ENCODE measurements at places on chromosomes 1 and 21.

DNA sequence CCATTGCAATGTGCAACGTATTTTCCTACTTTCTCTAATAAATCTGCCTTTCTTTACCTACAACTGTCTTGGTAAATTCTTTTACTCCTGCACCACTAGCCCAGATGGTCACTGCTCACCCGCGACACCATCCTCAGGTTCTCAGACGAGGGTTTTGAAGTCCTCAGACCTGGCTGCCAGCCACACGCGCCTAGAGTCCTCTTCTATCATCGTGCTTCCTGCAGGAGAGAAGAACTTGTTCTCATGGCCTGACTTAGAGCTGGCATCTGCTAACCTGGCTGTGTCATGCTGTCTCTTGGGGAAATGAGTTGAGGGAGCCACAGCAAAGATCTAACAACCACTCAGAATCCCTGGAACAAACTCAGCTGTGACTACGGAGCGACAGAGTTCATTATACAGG, 30.3 kb upstream of the PGBD5 start:
- no peak for DNase-seq

GRCh38 chr1:20739225-20739624, 6.7 kb upstream of the SH2D5 start:
- DNase-seq = no peak

DNA sequence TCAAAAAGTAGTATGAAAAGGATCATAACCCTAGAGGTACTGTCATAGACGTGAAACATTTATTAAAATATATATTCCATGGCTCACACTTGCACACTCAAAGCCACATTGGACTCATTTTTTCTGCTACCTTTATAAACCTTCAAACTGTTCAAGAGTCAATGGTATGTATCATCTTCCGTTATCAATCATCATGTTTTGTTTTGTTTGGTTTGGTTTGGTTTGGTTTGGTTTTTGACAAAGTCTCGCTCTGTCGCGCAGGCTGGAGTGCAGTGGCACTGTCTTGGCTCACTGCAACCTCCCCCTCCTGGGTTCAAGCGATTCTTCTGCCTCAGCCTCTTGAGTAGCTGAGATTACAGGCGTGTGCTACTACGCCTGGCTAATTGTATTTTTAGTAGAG, 1.8 kb downstream of the IFNAR2 start:
- DNase-seq = no peak

DNA sequence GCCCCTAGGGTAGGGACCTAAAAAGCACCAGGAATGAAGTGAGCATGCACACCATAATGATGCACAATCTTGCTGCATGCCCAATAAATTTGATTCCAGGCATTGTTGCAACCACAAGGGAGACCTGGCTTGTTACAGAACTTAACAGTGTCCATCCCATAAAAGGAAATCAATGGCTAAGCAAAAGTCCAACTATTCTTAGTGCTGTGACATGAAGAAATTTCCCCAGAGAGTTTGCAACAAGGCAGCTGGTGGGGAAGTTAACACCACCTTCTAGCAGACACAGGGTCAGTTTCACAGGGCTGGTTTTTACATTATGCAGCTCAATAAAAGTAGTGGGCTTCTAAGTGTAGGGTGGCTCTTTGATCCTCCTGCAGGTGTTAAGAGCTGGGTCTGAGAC, 221.1 kb downstream of the KCNJ6 start:
- DNase-seq = no peak

GRCh38 chr1:57163325-57163724, 197.5 kb upstream of the C8B start:
- no peak for DNase-seq

DNA sequence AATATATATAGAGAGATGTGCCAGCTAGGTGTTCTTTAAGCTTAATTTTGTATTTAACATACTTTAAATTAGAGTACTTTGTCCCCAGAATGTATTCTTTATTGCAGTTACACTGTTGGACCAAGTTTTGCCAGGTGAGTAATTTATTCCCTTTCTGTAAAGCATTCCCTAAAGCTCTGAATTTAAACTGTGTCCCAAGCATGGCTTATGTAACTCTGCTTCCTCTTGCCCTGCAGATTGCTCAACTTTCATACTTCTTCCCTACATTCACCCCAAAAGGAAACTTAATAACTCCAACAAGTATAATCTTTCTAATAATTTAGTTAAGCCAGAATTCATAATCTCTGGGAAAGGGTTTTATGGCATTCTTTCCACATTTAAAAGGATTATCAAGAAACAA, 5.6 kb downstream of the LYPLAL1 start:
- DNase-seq = no peak

DNA sequence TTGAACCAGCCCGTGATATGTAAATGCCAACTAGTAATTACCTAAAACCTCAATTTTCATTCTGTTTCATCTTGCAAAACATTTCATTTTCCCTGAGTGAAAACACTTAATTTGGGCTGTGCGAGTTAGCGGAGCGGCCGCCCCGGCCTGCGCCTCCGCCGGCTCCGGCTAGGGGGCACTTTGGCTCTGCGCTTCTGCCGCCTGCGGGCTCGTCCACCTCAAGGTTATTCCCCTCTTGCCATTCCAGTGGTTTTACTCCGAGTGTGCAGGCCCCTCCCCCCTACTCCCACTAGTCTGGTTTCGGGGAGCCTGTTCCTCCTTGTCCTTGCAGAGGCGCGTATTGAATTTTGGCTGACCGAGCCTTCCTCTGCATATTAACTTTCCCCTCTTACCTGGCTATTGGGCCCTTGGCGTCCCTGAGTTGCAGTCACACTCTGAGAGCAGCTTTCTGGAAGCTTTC, 55.6 kb downstream of the PEX14 start:
- DNase-seq = peak; percentile 74

DNA sequence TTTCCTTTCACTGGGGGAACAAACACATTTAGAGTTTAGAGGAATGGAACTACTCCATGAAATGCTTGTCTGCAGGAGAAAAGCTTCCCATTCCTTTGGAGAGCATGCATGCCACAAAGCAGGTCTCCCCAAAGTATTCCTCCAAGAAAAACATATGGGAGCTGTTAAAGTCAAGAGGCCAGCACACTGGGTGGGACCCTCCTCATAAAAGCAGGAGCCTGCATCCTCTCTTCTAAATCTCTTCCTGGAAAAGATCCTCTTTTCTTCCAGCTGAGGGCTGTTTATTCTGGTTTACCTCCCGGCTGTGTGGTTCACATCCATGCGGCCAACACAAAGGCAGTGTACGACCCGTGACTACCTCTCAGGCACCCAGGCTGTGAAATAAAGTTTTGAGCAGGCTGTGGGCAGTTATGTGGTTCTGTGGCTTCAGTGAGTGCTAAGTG, 103.4 kb downstream of the TENT5C start:
- DNase-seq = no peak

GRCh38 chr1:160722726-160723125, 11.1 kb upstream of the CD48 start:
- no peak for DNase-seq

DNA sequence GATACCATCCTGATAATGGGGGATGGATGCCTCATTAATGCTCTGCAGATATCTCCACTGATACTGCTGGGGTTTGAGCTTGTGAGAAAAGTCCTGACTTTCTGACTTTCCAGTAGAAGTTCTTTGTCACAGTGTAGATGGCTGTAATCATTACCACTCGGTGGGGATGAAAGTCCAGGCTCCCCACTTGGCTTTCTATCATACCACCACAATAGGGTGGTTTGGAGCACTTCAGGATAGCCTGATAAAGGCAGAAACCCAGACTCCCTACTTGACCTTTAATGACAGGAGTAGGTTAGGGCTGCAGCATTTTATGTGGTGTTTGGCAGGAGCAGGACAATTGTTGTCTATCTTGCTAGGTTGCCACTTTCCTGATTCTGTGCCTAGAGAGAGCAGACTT, 294.1 kb downstream of the BRINP3 start:
- no peak for DNase-seq

GRCh38 chr21:34936371-34936789, 112.7 kb downstream of the RUNX1 start:
- DNase-seq = no peak

GRCh38 chr21:45954261-45954660, 27.3 kb upstream of the COL6A1 start:
- DNase-seq = no peak

DNA sequence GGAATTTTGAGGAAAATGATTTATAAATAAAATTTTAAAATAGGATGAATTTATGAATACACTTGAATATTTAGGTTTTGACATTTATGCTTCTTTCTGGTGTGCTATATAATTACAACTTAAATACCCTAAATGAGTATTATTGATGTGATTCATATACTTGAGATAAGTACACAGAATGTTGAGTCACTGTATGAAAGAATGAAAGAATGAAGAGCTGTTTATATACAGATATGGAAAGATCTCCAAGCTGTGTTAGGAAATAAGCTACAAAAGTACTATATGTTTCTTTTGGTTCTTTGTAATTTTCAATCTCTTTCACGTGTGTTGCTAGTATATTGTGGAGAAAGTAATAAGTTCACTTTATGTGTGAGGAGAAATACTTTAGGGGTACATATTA, 147.2 kb downstream of the RASAL2 start:
- DNase-seq = peak; percentile 42

DNA sequence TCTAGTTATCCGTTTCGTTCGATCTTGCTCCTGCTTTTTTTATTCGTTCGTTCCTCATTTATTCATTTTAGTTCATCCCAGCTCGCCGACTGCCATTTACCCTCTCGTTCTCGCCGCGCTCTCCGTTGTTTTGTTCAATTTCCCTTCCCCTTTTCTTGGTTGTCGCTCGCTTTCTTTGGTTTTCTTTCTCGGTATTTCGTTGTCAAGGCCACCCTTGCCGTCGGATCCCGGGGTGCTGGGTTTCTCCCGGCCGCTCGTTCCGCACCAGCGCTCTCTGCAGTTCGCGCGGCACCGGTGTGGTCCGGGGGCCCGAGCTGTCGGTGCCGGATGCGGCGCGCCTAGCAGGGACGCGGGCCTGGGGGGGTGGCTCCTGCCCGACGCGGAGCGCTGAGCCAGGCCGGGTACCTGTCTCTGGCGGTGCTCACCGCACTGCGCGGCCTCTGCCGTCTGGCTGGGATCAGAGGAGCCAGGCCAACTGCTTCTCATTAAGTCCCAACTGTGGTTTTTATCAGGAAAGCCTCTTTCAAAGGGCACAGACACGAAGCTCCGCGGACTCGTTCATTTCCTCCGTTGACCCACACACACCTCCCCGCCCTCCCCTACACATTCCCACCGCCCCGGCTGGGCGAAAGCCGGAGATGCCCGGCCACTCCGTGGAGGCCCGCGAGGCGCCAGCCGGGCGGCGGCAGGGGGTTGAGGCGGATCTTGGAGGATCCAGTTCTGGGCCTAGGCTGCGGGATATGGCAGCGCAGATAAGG, 1.6 kb downstream of the ALX3 start:
- no peak for DNase-seq

- no peak for DNase-seq
These were observed 22.0 kb upstream of the IFNAR1 start for GRCh38 chr21:33302796-33303195.

DNA sequence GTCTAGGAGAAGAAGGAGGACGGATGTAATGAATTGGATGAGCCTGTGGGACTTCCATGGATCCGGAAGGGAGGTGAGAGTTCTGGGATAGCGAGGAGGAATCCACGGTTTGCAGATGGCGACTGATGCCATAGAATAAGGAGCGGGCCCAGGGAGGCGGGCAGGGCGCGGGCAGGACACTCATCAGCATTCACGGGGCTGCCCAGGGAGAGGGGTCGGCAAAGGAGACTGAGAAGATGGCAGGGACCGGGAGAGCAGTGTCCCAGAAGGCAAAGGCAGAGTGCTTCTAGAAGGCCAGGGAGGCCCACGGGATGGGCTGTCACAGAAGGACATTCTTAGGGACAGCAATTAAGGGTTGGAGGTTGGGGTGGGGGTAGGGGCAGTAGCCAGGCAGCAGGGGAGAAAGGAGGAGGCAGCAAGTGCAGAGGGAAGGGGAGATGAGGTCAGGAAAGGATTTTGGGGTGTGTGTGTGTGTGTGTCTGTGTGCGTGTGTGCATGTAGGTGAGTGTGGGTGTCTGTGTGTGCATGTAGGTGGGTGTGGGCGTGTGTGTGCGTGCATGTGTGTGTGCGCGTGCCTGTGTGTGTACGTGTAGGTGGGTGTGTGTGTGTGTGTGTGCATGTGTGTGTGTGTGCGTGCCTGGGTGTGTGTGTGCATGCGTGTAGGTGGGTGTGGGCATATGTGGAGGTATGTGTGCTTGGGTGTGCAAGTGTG, 1.1 kb upstream of the COL8A2 start:
- DNase-seq = no peak

DNA sequence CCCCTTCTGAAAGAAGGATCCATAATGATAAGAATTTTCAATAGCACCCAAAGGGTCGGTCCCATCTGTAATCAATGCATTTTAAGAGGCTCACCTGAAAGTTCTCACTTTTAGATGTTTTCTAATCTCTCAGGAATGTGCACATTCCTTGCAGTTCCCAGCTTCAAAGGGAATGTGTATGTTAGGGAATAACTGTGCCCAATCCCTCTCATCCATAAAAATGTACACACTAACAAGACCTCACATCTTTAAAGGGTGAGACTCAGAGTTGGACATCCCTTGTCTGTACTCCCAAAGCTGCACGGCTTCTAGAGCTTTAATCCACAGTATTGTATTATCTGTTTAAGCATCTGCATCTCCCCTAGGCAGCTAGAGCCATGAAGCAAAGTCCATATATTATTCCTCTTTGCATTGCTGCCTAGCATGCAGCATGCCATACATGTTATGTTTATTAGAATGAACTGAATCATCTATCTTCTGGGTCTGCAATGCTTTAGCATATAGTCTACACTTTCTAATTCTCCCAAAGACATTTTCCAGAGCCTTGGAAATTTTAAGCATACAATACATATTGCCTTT, 9.3 kb upstream of the CCN1 start:
- DNase-seq = no peak

- no peak for DNase-seq
These were observed 153.8 kb downstream of the PLPP3 start for GRCh38 chr1:56425494-56426037.
